ENCODE measurements at places on chromosomes 7 and 10.

- peak; percentile 58 for DNase-seq
Measured at GRCh38 chr10:6530211-6530840, 49.8 kb downstream of the PRKCQ start.

GRCh38 chr7:50119815-50120637 is 27.0 kb upstream of the ZPBP start:
- no peak for DNase-seq

GRCh38 chr10:88582806-88583583 is at the start of gene RNLS:
TSS of gene RNLS (minus strand) at chr10:88583318.
- peak; percentile 46 for DNase-seq

GRCh38 chr10:132264966-132265889 is 42.5 kb downstream of the STK32C start:
- DNase-seq, result no peak

DNA sequence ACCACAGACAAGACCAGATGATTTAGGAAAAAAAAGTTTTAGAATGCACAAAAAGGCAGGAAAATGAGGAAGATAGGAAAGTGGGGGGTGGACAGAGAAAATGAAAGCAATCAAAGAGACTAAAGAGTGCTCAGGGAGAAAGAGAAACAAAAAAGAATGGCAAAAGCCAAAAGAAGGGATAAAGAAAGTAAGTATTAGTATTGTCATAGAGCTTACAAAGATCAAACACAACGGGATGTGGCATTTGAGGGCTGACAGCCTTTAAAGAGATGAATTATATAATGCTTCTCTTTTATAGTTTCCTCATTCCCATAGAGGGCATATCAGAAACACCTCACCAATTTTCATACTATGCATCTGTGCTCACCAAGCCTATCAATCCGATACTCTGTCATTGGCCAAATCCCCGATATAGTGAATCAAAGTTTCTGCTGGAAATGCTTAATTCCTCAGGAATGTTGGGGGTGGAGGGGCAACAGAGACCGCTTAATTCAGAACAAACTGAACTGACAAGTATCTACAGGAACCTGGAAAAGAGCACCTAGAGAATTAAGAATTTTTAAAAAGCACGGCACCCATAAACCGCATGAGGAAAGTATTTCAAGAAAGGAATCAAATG is 2.7 kb downstream of the COG5 start:
- no peak for DNase-seq

DNA sequence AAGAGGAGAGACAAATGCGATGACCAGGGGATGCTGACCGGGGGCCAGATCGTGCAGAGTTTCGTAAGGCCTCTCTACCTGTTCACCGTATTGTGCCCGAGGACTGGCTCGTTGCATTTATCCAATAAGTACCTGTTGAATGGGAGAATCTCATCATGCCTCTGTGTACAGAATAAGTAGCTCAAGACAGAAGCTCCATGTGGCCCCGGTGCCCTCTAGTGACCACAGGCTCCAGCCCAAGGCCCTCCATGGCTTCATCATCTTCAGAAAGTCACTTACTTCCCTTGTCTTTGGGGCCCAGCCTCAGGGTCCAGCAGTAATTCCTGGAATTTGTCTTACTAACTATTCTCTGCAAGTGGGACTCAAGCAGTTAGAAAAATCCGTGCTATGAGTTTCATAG is 151.0 kb downstream of the CHN2 start:
- no peak for DNase-seq

DNA sequence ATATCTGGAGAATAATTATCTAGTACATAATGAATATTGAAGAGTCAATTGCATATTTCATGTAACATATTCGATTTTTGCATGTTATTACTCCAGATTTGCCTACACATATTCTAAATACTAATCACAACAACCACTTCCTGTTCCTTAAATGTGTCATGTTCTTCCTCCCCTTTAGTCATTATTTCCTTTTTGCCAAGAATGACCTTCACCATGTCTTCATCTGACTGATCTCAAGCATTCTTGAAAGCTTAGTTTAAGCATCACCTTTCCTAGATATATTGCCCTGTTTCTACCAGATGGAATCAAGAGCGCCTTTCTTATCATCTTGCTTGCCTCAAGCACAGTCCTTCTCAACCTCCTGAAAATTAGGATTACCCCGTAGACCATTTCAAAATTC is 23.5 kb upstream of the MEOX2 start:
- DNase-seq, result no peak

GRCh38 chr7:24108906-24109376 is 175.0 kb upstream of the NPY start:
- DNase-seq, result no peak
